Activated T-helper 2 cell treated with anti-CD3 and anti-CD28 coated beads, Interferon-gamma antibody, Interleukin-2, Interleukin-4, amounts not matched to agents 10 μg/mL and 5 μg/mL and 100 μg/mL, durations not matched to agents 14 hours and 24 hours and 36 hours (primary cell): ENCODE measurements at places on chromosomes 2 and 18. TPM values are rescaled to one million over a fixed set of nuclear protein-coding genes. Genes with fewer than 3 reads are reported as not detected.

- no peak overlapping the region for H3K4me3 ChIP-seq
- no peak for DNase-seq
- peaks cover 17% of the 10 kb centered on the region for H3K4me1 ChIP-seq
- peaks cover 32% of the 10 kb centered on the region for H3K27me3 ChIP-seq
- H3K36me3 ChIP-seq: no peaks in the 10 kb centered on the region
These were observed 63.9 kb downstream of the SPRED2 start for GRCh38 chr2:65368468-65368867.

Gene LIMS2
- total RNA-seq: 8.2 and 8.8 TPM in 2 replicates

Gene SKOR2
- total RNA-seq: not detected in 2 replicates

GRCh38 chr2:195898505-195899191, 170.0 kb downstream of the DNAH7 start:
- H3K4me1 ChIP-seq: no peaks in the 10 kb centered on the region
- H3K4me3 ChIP-seq: no peak overlapping the region
- H3K27me3 ChIP-seq: peaks cover 1% of the 10 kb centered on the region
- no peak for DNase-seq
- H3K27ac ChIP-seq: no peak overlapping the region
- no peaks in the 10 kb centered on the region for H3K36me3 ChIP-seq

DNA sequence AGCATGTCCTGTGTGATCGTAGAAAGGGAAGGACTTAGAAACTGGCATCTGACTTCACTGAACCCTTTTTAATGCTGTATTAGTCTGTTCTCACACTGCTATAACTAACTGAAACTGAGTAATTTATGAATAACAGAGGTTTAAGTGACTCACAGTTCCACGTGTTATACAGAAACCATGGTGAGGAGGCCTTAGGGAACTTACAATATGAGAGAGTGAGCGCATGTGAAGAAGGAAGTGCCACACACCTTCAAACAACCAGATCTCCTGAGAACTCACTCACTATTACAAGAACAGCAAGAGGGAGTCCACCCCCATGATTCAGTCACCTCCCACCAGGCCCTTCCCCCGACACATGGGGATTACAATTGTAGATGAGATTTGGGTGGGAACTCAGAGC, 811.3 kb downstream of the CPS1 start:
- peaks cover 5% of the 10 kb centered on the region for H3K4me1 ChIP-seq
- no peaks in the 10 kb centered on the region for H3K27me3 ChIP-seq
- no peak overlapping the region for H3K27ac ChIP-seq
- H3K36me3 ChIP-seq: no peaks in the 10 kb centered on the region

DNA sequence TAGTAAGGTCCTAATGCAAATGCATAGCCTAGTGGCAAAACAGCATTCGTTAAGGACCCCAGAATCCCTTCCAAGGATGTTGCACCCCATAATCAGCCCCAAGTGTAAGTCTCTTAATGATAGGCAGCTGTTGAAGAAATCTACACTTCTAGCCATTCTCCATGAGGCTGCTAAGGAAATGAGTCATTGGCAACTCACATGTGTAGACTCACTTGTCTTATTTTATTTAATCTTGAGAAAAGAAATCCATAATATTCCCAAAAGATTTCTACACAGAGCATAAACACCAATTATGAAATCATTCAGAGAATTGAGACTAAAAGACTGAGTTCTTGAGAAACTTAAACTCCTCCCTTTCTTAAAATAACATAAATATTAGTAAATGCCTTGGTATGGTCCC, 52.4 kb downstream of the AKAIN1 start:
- H3K27ac ChIP-seq: no peak overlapping the region
- no peaks in the 10 kb centered on the region for H3K36me3 ChIP-seq
- no peak for DNase-seq
- H3K4me1 ChIP-seq: no peaks in the 10 kb centered on the region

DNA sequence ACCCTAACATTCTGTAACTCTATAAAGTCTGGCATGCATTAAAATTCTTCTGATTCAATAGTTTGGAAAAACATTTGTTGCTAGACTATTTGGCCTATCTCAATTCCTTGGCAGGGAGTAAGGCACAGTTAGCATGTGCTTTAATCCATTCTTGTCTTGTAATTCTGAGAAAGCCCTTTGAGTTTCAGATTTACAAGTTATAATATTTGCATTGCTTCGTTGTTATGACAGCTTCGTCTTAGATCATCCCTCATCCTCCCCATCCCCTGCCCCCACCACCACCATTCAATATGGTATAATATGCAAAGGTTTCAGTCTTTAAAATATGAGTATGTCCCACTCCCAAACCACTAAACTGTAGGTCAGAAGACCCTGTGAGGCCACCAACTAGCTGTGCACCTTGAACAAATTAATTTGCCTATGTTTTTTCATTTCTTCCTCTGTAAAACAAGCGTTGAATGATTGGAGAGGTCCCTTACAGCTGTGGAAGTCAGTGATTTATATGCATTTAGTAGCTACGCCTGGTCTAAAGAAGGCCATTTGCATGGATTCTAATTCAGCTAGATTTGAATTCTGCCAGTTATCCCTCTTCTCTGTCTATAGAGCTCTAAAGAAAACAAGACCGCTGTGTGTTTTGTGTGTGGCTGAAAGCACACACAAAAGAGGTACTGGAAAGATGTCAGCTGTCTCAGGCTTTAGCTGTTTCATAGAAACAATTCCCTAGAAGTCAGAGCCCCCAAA, 591 bp downstream of the C2orf80 start:
- H3K27ac ChIP-seq: no peak overlapping the region
- H3K4me3 ChIP-seq: no peak overlapping the region
- H3K4me1 ChIP-seq: no peaks in the 10 kb centered on the region
- peaks cover 11% of the 10 kb centered on the region for H3K27me3 ChIP-seq
- no peaks in the 10 kb centered on the region for H3K36me3 ChIP-seq

Gene ADD2
- total RNA-seq: 3.1 and 3.2 TPM in 2 replicates

GRCh38 chr2:174680221-174680620, 82.6 kb upstream of the WIPF1 start:
- H3K4me1 ChIP-seq: peaks cover 33% of the 10 kb centered on the region
- no peak overlapping the region for H3K27ac ChIP-seq
- H3K36me3 ChIP-seq: peaks cover 24% of the 10 kb centered on the region
- peaks cover 7% of the 10 kb centered on the region for H3K27me3 ChIP-seq

DNA sequence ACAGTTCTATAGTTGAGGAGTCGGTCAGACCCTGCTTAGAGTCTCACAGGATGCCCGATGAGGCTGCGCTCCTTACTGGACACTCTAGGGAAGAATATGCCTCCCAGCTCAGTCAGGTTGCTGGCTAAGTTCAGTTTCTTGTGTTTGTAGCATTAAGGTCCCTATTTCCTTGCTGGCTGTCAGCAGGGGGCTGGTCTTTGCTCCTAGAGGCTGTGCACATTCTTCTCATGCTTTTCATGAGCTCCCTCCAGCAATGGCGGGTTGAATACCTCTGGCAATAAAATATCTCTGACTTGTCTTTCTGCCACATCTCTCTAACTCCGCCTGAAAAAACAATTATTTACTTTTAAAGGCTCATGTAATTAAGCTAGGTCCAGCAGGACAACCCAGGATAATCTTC, 79.4 kb upstream of the DNAJC10 start:
- H3K27me3 ChIP-seq: peaks cover 8% of the 10 kb centered on the region
- no peak overlapping the region for H3K4me3 ChIP-seq
- H3K27ac ChIP-seq: no peak overlapping the region
- no peak for DNase-seq
- no peaks in the 10 kb centered on the region for H3K4me1 ChIP-seq

Gene SLC19A3
- not detected in 2 replicates for total RNA-seq

- DNase-seq: no peak
- H3K27ac ChIP-seq: no peak overlapping the region
- H3K4me1 ChIP-seq: no peaks in the 10 kb centered on the region
- no peaks in the 10 kb centered on the region for H3K36me3 ChIP-seq
- no peak overlapping the region for H3K4me3 ChIP-seq
These were observed 101.3 kb downstream of the PID1 start for GRCh38 chr2:229169751-229170150.

Gene KCTD18
- 12.3 and 14.1 TPM in 2 replicates for total RNA-seq

- H3K4me3 ChIP-seq: no peak overlapping the region
- DNase-seq: no peak
- H3K4me1 ChIP-seq: no peaks in the 10 kb centered on the region
- no peak overlapping the region for H3K27ac ChIP-seq
- H3K27me3 ChIP-seq: peaks cover 5% of the 10 kb centered on the region
These were observed 60.2 kb downstream of the ZC3H6 start for GRCh38 chr2:112335600-112335999.

DNA sequence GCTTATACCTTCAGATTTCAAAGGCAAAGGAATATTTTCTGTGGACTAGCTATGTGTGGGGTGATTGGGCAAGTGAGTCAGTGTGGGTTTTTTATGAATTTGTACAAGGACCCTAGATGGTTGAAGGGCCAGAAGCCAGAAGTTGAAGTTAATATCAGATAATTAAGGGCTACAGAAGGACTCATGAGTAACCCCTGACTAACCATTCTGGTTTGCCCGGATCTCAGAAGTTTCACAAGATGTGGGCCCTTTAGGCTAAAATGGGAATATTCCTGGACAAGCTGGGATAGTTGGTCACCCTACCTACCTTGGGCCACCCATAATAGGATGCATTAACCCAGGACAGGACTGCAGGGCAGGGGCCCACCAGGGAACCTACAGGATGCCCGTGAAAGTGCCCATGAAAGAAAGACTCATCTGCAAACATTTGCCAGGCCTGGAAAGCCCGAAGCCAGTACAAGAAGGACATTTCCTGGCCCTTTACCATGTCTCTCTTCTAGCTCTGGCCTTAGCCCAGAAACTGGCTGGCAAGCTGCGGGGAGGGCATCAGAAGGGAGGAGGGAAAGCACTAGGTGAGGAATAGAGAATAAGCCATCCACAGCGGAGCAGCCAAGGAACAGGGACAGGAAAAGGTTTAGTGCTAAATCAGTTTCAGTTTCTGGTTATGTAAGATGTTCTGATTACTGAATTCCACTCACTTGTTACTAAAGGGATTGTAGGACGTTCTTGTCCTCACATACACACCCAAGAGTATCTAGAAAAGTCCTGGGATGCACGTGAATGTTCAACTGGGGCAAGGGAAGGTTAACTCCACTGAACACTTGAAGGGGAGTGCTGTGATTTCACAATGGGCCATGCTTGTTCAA, 33.6 kb downstream of the GCG start:
- H3K27ac ChIP-seq: no peak overlapping the region
- H3K4me1 ChIP-seq: peaks cover 12% of the 10 kb centered on the region
- H3K4me3 ChIP-seq: no peak overlapping the region

DNA sequence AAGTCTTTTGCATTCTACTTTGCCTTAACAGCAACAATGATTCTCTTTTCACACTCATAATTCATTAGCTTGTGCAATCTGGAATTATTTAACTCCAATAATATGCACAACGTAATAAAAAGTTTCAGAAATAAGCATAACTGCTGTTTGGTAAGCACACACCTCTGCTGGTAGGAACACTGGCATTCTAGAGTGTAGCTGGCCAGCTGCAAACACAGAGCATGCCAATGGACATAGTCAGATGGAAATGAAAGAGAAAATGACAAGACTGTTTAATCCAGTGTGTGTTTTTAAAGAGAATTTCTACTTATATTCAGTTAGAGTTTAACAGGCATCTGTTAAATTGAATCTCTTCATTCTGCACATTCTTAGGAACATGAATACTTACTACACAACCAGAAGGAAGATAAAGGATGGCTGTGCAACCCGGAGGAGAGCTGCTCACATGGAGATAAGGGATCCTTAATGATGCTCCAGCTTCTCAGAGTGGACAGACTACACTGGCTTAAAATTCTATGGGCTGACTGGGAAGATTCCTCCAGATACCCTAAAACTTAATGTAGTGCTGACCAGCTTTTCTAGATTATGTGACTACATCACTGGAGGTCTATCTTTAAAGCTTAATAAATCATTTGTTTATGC, 94.6 kb upstream of the CHAC2 start:
- no peak for DNase-seq
- no peaks in the 10 kb centered on the region for H3K4me1 ChIP-seq
- H3K4me3 ChIP-seq: no peak overlapping the region
- no peaks in the 10 kb centered on the region for H3K27me3 ChIP-seq

GRCh38 chr2:196702641-196703040, 63.1 kb downstream of the CCDC150 start:
- DNase-seq: no peak
- no peak overlapping the region for H3K27ac ChIP-seq
- no peak overlapping the region for H3K4me3 ChIP-seq
- H3K27me3 ChIP-seq: no peaks in the 10 kb centered on the region
- peaks cover 6% of the 10 kb centered on the region for H3K36me3 ChIP-seq

DNA sequence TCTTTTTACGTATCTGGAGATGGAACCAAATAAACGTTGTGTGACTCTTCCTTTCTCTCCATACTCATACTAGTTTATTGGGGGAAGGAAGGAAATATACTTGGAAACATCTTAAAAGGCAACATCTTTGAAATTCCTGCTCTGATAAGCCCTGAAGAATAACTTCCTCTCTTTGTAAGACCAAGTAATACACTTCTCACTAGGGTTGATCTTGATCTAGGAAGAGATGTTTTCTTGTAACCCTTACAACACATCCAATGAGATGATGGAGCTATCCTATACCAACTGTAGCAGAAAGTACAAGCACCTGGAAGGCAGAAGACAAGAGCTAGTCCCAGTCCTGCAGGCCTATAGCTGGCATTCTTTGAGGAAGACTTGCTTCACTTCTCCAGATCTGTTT, 2.0 kb downstream of the ANKRD44 start:
- H3K4me1 ChIP-seq: peaks cover 68% of the 10 kb centered on the region
- H3K4me3 ChIP-seq: peak overlapping the region; percentile 89
- no peaks in the 10 kb centered on the region for H3K27me3 ChIP-seq
- H3K27ac ChIP-seq: peak overlapping the region; percentile 93
- DNase-seq: no peak

GRCh38 chr2:85811180-85812093, 57.6 kb downstream of the ATOH8 start:
- no peak overlapping the region for H3K27ac ChIP-seq
- no peaks in the 10 kb centered on the region for H3K36me3 ChIP-seq
- H3K4me1 ChIP-seq: no peaks in the 10 kb centered on the region
- no peak overlapping the region for H3K4me3 ChIP-seq
- peaks cover 16% of the 10 kb centered on the region for H3K27me3 ChIP-seq

- H3K4me3 ChIP-seq: no peak overlapping the region
- no peaks in the 10 kb centered on the region for H3K4me1 ChIP-seq
- no peak for DNase-seq
- H3K27ac ChIP-seq: no peak overlapping the region
- H3K36me3 ChIP-seq: no peaks in the 10 kb centered on the region
These were observed 63.2 kb upstream of the KLHL29 start for GRCh38 chr2:23321751-23322150.

DNA sequence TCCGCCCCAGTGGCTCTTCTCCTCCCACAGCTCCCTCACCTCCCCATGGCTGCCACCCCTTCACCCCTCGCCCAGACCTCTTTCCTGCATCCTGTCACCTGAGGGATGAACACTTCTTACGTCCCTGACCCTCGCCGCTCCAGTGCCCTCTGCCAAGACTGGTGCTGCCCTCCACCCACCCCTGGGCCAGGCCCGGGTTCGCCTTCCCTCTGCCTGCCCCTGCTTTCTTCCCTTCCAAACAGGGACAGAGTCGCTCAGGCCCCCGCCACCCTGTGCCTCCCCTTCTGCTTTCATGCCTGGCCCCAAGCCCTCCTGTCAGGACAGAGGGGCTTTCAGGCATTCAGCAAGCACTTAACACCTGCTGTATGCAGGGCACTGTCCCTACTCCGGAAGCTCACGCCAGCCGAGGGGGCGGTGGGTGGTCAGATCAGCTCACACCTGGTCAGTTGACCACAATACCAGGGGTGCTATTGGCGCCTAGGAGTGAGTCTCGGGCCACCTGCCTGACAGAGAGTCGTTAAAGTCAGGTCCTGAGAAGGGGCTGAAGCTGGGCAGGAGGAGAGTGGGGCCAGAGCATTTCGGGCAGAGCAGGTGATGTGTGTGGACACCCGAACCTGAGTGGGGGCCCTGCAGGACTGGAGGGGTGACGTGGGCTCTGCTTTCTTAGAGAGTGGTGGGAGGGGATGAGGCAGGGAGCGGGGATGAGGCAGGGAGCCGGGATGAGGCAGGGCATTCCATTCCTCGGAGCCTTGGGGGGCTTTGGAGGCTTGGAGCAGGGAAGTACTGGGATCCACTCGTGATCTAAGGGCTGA, 26.0 kb upstream of the HPCAL1 start:
- no peak overlapping the region for H3K27ac ChIP-seq
- DNase-seq: no peak
- no peaks in the 10 kb centered on the region for H3K36me3 ChIP-seq
- H3K4me3 ChIP-seq: no peak overlapping the region
